Activated CD4-positive, alpha-beta memory T cell treated with anti-CD3 and anti-CD28 coated beads for 36 hours (primary cell): ENCODE measurements at places on chromosomes 5 and 9. TPM values are rescaled to one million over a fixed set of nuclear protein-coding genes. Genes with fewer than 3 reads are reported as not detected.

- DNase-seq: no peak
Observed at GRCh38 chr9:3585606-3586005, 59.8 kb upstream of the RFX3 start.

- no peak for DNase-seq
Observed at GRCh38 chr5:35789732-35790456, 66.8 kb upstream of the IL7R start.

DNA sequence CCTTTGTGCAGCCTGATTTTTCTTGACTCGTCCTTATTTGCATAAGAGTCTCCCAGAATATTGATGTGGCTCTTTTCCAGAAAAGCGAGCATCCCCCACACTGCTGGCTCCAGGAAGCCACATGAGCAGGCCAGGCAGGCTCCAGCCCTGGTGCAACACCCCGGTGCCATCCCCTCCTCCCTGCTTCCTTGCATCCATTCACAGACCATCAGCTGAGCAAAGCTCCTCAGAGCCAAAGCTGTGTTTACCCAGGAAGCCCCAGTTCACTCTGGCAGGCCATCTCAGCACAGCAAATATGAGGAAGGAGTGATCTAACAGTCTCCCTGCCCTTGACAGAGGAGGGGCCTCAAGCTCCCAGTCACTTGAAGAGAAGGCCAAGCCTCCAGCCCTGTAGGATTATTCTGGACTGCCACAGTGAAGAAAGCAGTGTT lies 34.4 kb downstream of the INSYN2B start:
- no peak for DNase-seq

DNA sequence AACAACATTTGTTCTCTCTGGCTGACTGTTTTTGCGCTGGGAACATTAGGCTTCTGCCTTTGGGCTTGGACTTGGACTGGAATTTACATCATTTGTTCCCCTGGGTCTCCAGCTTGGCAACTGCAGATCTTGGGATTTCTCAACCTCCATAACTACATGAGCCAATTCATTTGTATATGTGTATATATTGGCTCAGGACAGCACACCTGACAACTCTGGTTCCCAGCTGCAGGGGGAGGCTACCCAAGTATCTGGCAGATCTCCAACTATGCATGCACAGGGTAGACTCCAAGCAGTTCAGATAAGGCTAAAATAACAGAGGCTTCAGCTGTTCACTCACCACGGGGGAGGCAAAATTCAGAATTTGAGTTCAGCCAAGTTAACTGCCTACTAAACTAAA lies 31.6 kb upstream of the F2RL1 start:
- no peak for DNase-seq

GRCh38 chr5:39151745-39152144 lies 67.6 kb downstream of the FYB1 start:
- no peak for DNase-seq

- no peak for DNase-seq
Observed at GRCh38 chr5:123066016-123066415, 23.0 kb upstream of the PRDM6 start.

- DNase-seq: no peak
Observed at GRCh38 chr5:113223831-113224604, 210.8 kb downstream of the TSSK1B start.

GRCh38 chr5:112823656-112824055 lies 37.4 kb upstream of the SRP19 start:
- DNase-seq: no peak

DNA sequence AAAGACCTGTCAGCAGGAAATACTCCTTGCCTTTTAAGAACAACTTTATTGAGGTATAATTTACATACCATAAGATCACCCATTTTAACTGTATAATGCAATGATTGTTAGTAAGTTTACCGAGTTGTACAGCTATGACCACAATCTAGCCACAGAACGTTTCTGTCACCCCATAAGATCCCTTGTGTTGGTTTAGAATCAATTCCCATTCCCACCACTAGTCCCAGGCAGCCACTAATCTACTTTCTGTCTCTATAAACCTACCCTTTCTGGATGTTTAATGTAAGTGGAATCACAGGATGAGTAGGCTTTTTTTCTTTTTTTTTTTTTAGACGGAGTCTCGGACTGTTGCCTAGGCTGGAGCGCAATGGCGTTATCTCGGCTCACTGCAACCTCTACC lies 4.4 kb downstream of the GPR107 start:
- no peak for DNase-seq

DNA sequence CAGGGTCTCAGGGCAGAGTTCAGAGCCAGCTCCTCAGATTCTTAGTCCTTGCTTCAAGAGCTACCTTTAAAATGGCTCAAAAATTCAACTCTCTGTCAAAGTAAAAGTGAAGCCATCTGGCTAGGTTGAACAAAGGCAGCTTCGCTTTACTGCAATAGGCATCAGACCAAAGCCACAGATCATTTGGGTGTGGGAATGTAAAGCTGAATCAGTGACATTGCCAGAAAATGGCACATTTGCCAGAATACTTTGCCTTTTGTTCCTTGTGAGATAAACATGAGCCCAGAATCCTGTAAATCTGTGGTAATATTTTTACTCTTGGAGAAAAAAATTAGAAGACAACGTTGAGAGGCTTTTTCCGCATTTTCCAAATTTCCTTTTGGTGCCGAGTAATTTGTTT lies 210.5 kb downstream of the PALM2AKAP2 start:
- DNase-seq: no peak

GRCh38 chr5:169862391-169862811 lies 117.9 kb downstream of the INSYN2B start:
- no peak for DNase-seq

GRCh38 chr9:37178742-37179141 lies 58.4 kb downstream of the ZCCHC7 start:
- no peak for DNase-seq

DNA sequence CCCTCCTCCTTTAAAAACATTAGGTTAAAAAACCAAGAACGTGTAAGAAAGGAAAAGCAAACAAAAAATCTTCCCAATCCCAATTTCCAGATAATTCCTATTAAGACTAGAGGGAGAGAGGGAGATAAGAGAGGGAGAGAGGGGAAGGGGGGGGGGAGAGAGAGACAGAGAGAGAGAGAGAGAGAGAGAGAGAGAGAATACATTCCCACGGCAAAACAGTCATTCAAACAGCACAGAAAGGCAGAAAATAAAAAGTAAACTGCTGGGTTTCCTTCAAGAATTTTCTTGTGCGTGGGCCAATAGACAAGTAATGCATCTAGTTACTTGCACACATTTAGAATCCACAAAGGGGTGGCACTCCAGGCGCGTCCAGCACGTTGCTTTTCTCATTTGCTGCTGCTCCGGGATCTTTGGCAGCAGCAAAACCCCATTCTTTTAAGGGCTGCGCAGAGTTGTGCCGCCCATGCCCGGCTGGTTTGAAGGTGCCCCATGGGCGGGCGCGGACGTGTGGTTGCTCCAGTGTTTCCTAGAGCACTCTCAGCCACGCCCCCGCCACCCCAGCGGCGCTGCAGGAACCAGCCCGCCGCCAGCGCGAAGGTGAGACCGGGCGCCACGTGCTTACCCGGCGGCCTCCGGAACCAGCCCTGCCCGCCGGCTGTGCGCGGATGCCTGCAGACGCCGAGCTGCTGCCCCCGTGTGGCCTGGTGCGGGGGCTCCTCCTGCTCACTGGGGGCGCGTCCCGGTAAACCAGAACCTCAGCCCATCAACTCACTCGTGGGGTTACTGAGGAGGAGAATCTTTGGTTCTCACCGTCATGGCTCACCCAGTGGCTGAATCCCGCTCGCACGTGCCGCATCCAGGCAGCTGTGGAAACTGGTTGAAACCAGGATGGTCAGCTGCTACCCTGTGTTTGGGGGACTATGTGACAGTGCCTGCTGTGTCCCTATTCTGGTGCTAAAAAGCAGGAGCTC lies 44.6 kb downstream of the STC2 start:
- peak; percentile 81 for DNase-seq

GRCh38 chr5:173618927-173619519 lies 2.6 kb upstream of the BOD1 start:
- DNase-seq: peak; percentile 43

GRCh38 chr5:82418608-82418950 lies 140.4 kb upstream of the RPS23 start:
- DNase-seq: no peak

DNA sequence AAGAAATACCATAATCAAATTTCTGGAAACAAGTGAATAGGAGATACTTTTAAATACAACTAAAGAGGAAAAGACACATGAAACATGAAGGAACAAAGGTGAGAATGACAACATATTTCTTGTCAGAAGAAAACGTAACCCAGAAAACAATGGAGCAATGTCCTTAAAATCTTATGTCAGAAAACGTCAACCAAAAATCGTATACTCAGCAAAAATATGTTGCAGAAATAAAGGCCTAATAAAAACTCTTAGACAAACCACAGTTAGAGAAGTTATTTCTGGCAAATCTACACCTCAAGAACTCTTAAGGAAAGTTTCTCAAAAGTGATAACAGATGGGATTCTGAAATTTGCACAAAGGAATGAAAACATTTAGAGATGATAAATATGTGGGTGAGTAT lies 66.3 kb upstream of the FBXL7 start:
- DNase-seq: no peak

GRCh38 chr5:99243111-99243510 lies 314.3 kb upstream of the CHD1 start:
- no peak for DNase-seq

GRCh38 chr5:98050583-98050982 lies 722.9 kb upstream of the RGMB start:
- no peak for DNase-seq

DNA sequence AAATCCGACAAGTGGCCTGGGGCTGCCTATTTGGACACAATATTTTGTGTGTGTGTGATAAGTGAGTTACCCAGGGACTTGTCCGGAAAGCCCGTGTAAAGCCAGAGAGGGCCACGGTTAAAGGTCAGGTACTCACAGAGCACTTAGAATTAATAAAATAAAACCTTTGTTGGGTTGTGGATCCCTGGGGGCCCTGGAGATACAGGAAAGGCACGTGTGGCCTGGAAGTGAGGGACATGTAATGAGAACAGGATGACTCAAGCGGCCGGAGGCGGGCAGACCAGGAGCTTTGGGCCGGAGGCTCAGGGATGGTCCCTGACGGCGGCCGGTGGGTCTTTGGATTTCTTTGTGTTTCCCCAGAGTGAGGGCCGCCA lies 1.0 kb downstream of the DMRT2 start:
- DNase-seq: no peak

DNA sequence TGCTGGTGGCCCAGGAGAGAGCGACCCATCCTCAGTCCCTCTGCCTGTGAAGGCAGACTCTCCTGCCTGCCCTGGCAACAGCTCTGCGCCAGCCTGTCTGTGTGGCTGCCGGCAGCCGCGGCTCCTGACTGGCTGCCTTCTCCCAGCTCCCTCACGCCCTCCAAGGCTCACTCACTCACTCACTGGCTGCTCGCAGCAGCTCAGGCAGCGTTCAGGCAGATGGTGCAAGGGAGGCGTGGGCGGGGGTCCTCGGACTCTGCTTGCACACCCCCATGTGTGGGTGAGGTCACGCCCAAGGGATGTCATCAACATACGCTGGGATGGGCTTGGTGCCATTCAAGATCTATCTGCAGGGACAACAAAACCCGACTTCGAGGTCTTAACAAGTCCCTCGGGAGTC lies 66.7 kb downstream of the DAB2IP start:
- no peak for DNase-seq

DNA sequence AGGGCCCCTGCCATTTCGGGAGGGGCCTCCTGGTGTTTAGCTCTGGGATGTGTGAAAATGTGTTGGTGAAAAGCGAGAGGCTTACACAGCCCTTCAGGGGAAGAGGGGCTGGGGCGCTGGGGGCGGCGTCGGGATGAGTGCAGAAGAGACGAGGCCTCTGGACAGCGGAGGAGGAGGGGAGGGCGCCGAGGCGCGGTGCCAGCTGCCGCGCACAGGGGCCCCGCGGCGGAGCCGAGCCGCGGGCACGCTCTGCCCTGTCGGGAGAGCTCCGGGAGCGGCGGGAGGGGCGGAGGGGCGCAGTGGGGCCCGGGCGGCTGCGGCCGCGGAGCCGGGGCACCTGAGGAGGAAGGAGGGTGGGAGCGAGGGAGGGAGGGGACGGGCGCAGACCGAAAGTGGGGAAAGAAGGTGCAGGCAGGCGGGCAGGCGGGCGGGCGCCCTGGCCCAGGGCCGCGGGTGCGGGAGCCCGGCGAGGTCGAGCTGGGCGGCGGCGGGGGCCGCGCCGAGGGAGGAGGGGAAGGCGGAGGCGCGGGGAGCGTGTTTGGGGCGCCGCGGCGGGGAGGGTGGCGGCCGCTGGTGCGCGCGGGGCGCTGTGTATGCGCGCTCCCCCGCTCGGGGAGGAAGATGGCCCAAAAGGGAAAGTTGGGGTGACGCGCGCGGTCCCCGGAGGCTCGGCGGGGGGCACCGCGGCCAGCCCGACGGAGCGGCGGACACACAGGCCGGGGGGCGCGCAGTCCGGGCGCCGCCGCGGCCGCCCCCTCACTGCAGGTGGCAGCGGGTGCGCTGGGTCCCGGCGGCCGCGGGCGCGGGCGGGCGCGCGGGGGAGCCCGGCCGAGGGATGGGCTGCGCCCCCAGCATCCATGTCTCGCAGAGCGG lies at the start of gene PDE8B:
Gene PDE8B (plus strand): TSS at position 590 of the 873 bp plus-strand sequence. CDS start 246 bp downstream, at position 836.
- peak; percentile 15 for DNase-seq

The GMCL2 gene
- not detected for total RNA-seq

The FAM169A gene
- total RNA-seq: 10.4 TPM

The SLC46A2 gene
- not detected for total RNA-seq

The LRRTM2 gene
- not detected for total RNA-seq

The WWC1 gene
- total RNA-seq: 0.82 TPM

The NUTM2F gene
- total RNA-seq: not detected

The TYRP1 gene
- not detected for total RNA-seq

The WDR38 gene
- not detected for total RNA-seq

The ANKRD18B gene
- 1.5 TPM for total RNA-seq

The SELENOP gene
- total RNA-seq: not detected

The MLANA gene
- not detected for total RNA-seq

The DBH gene
- not detected for total RNA-seq
